Activated CD8-positive, alpha-beta memory T cell treated with anti-CD3 and anti-CD28 coated beads for 24 hours (primary cell): ENCODE measurements at places on chromosomes 5 and 9.

- DNase-seq: no peak
Observed at GRCh38 chr9:136950656-136951276, 1.3 kb upstream of the LCN12 start.

- no peak for DNase-seq
Observed at GRCh38 chr9:2138646-2139045, 123.5 kb downstream of the SMARCA2 start.

DNA sequence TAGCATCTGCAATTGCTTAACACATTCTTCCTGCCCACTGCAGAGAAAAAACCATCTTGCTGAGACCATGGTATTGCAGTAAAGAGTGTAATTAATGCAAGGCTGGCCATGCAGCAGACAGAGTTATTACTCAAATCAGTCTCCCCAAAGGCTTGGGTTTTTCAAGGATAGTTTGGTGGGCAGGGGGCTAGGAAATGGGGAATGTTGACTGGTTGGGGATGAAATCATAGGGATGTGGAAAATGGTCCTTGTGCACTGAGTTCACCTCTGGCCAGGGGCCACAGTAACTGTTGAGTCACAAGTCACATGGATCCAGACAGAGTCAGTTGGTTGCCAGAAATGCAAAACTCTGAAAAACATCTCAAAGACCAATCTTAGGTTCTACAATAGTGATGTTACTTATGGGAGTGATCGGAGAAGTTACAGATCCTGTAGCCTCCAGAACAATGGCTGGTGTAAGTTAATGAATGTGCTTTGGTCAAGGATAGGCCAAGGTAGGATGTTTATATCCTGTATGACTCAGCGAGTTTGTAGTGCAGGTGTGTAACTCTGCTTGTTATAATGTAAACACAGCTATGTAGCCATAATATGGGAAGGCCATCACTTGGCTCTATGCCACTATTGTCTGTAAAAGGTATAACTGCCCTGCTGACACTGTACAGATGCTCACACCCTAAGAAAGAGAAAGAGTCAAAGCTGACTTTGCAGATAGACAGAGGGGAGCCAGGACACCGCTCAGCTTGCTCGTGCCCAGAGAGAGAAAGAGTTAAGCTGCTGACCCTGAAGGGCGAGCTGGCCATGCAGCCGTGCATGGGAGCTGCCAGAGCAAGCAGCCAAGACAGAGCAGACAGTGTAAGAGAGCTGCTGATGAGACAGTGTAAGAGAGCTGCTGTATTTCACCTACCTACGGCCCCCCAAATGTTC lies 27.2 kb downstream of the C9orf152 start:
- no peak for DNase-seq

DNA sequence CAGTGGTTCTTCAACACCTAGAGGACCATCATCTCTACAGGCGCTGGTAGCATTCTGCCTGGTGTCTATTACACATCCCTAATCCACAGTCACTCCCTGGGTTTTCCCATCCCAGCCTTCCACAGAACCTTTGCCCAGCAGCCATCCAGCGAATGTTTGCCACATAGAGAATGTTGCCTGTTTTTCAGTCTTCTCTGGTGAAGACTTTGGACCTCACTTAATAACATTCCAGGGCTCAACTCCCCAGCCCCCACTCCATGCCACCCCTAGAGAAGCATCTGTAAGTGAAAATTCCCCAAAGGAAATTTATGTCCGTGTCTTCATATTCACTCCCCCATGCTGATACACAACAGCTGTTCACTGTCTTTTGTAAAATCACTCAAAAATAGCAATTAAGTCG lies 249.6 kb downstream of the AOPEP start:
- DNase-seq: no peak

GRCh38 chr5:139698490-139699146 lies 50.5 kb downstream of the CXXC5 start:
- no peak for DNase-seq

DNA sequence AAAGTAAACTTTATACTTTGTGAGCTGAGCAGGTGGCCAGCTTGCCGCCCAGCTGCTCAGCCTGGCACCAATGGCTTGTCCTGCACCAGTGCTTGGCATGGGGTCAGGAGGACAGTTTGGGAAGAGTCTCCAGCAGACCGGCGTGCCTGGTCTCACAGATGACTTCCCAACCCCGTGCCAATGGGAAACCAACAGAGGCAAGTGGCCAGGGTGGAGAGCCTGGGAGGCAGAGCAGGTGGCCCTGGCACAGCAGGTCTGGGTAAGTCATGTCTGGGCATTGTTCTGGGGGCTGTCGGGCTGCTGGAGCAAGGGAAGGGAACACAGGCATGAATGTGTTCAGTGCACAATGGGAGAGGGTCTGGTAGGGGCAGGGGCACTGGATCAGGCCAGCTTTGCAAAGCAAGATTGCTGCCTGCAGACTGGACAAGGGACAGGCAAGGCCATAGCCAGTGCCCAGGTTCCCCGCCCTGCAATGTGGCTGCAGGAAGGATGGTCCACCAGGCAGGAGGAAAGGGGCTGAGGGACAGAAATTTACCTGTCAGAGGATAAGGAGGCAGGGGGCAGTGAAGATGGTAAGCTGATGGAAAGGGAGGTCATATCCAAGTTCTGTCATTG lies 76.2 kb upstream of the ALDH1B1 start:
- DNase-seq: no peak

DNA sequence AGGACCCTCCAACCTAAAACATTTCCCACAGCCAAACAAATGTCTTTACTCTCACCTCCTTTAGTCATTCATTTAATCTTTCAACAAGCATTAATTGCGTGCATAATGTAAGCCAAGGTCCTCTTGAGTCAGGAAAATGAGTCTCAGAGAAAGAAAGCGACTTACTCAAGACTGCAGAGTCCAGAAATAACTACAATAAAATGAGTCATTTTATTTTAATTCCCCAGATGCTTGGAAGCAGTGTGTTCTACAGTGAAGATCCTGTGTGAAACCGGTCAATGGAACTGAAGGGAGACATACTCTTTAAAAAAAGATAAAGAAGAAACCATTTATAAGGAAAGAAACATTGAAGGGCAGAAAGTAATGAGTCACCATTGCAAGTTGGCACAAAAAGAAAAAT lies 513.7 kb downstream of the CDK5RAP2 start:
- DNase-seq: no peak

- DNase-seq: no peak
Observed at GRCh38 chr5:38529955-38530646, 26.3 kb downstream of the LIFR start.
